Left cardiac atrium (tissue), 4 donors: ENCODE measurements at places on chromosomes 2 and 18. TPM values are rescaled to one million over a fixed set of nuclear protein-coding genes. Genes with fewer than 3 reads are reported as not detected.

Gene KCNK3
- total RNA-seq: 30.9 TPM

Gene CHRND
- total RNA-seq: not detected

Gene PROKR1
- total RNA-seq: 0.12 TPM

Gene ABCG8
- total RNA-seq: not detected

Gene UGT1A3
- not detected for total RNA-seq

Gene SCYGR4
- total RNA-seq: not detected

Gene DYSF
- 36.8 TPM for total RNA-seq

Gene SESTD1
- 58.5 TPM for total RNA-seq

Gene RFTN2
- 8.6 TPM for total RNA-seq

Gene ZAP70
- 2.6 TPM for total RNA-seq

Gene RBM44
- 0.38 TPM for total RNA-seq

Gene MC5R
- not detected for total RNA-seq

Gene VWA3B
- total RNA-seq: 0.50 TPM

Gene SPP2
- not detected for total RNA-seq

Gene SLC5A6
- 21.4 TPM for total RNA-seq

Gene NEU2
- not detected for total RNA-seq

Gene CLIP4
- 63.1 TPM for total RNA-seq

Gene SP140
- 1.1 TPM for total RNA-seq

Gene FBXO48
- total RNA-seq: 1.4 TPM

Gene DNAJC5G
- total RNA-seq: 0.71 TPM

Gene PGAP1
- total RNA-seq: 7.9 TPM

Gene MBP
- total RNA-seq: 24.7 TPM

Gene GLS
- total RNA-seq: 92.6 TPM

Gene TMEM247
- total RNA-seq: not detected

Gene IGFBP5
- total RNA-seq: 207 TPM

Gene IMP4
- total RNA-seq: 55.0 TPM

Gene CRYGD
- total RNA-seq: not detected

Gene CFC1
- 0.76 TPM for total RNA-seq

Gene CNDP1
- total RNA-seq: not detected

Gene TMEM37
- 16.4 TPM for total RNA-seq

Gene TACR1
- 0.58 TPM for total RNA-seq
